Stimulated activated CD8-positive, alpha-beta memory T cell treated with anti-CD3 and anti-CD28 coated beads, Interleukin-4, amount 100 ng/mL, for 24 hours (primary cell): ENCODE measurements at places on chromosomes 3 and 15.

- DNase-seq, result no peak
These were observed 425.9 kb upstream of the ZNF385D start for GRCh38 chr3:22176911-22177310.

DNA sequence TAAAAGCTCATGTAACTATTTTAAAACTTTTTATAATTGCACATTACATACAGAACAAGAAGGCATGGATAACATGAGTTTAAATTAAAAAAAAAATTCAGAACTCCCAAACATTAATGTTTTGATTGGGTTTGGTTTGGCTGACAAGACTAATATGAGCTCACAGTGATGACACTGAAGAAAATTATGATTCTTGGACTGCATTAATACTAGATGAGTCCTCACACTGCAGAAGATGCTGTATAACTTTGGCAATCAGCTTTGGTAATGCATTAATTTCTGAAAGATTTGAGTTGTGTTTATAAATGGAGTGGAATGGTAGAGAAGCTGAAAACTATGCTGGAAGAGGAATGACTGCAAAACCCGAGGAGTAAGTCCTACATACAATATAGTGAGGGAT lies 358.9 kb downstream of the PLCL2 start:
- DNase-seq, result no peak

DNA sequence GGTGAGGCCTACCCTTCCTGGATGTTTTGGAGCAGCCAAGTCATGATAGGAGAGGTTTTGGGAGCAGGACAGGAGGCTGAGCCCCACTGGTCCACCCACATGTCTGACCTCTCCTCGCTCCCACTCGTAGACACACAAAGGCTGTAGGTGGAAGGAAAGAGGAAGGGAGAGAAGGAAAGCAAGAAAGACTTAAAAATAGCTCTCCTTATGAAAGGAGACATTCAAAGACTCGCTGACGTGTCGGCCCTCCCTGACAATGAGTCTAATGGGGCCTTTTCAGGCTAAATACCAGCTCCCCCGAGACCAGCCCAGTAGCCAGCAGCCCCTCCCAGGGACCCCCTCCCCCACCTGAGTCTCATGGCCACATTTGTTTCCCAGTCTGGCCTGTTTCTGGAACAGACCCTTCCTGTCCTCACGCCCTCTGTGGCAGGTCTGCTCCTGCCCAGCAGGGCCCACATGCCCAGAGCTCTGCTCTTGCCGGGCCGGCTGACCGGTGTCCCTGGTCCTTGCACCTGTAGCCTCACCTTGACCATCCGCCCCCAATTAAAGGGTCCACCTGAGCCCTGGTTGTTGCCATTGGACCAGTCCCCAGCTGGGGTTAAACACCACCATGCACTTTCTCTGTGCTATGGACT lies 49.3 kb downstream of the FGD5 start:
- DNase-seq, result no peak

GRCh38 chr3:143170074-143170473 lies 50.5 kb downstream of the CHST2 start:
- no peak for DNase-seq

DNA sequence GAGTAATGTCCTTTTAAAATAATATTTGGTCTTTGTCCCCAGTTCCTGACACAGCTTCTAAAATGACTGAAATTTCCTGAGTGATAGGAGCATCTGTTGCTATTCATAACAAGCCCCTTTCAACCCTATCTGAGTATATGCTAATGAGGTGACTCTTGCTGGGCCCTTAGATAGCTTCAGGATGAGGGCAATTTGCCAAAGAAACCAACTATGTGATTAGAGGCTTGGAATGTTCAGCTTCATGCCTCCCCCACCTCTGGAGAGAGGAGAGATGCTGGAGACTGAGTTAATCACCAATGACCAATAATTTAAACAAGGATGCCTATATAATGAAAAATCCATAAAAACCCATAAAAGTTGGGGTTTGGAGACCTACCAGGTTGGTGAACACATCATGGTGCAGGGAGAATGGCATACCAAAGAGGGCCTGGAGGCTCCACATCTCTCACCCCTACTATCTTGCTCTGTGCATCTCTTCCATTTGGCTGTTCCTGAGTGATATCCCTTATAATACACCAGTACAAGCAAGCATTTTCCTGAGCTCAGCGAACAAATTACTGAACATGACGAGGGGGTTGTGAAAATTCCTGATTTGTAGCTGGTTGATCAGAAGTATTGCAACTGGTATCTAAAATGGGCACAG lies 189.2 kb downstream of the ECT2 start:
- no peak for DNase-seq
